ENCODE measurements at places on chromosomes 13 and 19.

GRCh38 chr19:45297674-45298073 is 25.0 kb downstream of the CKM start:
- peaks cover 2% of the 10 kb centered on the region for H3K36me3 ChIP-seq
- no peak overlapping the region for H3K4me3 ChIP-seq
- H3K4me1 ChIP-seq, result peaks cover 8% of the 10 kb centered on the region
- no peak for DNase-seq
- H3K27me3 ChIP-seq, result no peaks in the 10 kb centered on the region

- no peak overlapping the region for H3K27ac ChIP-seq
- no peaks in the 10 kb centered on the region for H3K36me3 ChIP-seq
- H3K4me1 ChIP-seq, result peaks cover 13% of the 10 kb centered on the region
- no peak for DNase-seq
- H3K27me3 ChIP-seq, result no peaks in the 10 kb centered on the region
Observed at GRCh38 chr13:44685641-44686040, 109.5 kb upstream of the TSC22D1 start.

GRCh38 chr13:73952648-73953047 is 181.6 kb downstream of the KLF12 start:
- no peak overlapping the region for H3K27ac ChIP-seq
- no peaks in the 10 kb centered on the region for H3K36me3 ChIP-seq
- no peak overlapping the region for H3K4me3 ChIP-seq
- no peak for DNase-seq

GRCh38 chr19:7864690-7865074 is 9.5 kb downstream of the PRR36 start:
- no peaks in the 10 kb centered on the region for H3K4me1 ChIP-seq
- H3K36me3 ChIP-seq, result no peaks in the 10 kb centered on the region
- H3K27me3 ChIP-seq, result no peaks in the 10 kb centered on the region
- H3K4me3 ChIP-seq, result no peak overlapping the region
- no peak overlapping the region for H3K27ac ChIP-seq

- no peak overlapping the region for H3K4me3 ChIP-seq
- H3K27me3 ChIP-seq, result no peaks in the 10 kb centered on the region
- DNase-seq, result no peak
- H3K27ac ChIP-seq, result no peak overlapping the region
- H3K4me1 ChIP-seq, result no peaks in the 10 kb centered on the region
Observed at GRCh38 chr13:80118506-80118905, 222.4 kb downstream of the SPRY2 start.

- H3K4me3 ChIP-seq, result no peak overlapping the region
- no peaks in the 10 kb centered on the region for H3K4me1 ChIP-seq
- H3K36me3 ChIP-seq, result no peaks in the 10 kb centered on the region
- peak overlapping the region; percentile 32 for H3K27ac ChIP-seq
- no peaks in the 10 kb centered on the region for H3K27me3 ChIP-seq
Observed at GRCh38 chr19:10189616-10190015, 5.1 kb downstream of the DNMT1 start.

DNA sequence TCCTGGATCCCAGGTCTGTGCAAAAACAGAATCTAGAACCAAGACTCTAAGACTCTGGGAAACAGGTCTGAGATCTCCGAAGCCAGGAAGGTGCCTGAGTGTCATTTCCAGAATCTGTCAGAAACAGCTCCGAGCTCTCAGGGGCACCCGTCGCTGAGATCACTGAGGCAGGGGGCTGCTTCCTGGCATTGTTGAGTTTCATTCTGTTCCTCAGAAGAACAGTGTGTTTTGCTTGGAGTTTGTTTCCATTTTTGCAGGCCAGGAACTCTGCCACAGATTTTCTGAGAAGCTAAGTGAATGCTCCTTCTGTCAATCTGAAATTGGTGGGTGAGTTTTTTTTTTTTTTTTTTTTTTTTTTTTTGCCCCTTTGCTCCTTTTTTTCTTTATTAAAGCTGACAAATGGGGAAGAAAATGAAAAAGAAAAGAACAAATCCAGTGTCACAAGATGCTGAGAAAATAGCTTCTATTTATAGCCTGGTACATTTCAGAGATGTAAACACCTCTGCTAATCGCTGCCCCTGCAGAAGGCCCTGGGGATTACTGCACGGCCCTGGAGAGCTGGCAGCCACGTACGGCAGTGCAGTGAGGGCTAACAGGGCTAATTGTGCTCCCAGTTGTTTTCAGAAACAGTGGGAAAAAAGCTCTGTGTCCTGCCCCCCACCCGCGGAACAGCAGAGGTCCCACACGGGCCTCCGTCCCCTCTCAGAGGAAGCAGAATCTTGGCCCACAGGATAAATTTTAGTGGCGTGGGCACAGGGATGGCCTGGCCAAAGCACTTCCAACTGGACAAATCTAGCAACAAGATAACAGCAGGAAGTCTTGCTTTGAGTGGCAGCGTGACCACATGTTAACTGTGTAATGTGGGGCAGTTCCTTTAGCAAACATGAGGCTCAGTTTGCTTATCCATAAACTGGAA is 237.6 kb upstream of the IRS2 start:
- no peaks in the 10 kb centered on the region for H3K4me1 ChIP-seq
- no peak overlapping the region for H3K27ac ChIP-seq
- no peak overlapping the region for H3K4me3 ChIP-seq
- no peaks in the 10 kb centered on the region for H3K36me3 ChIP-seq

- H3K4me3 ChIP-seq, result no peak overlapping the region
- no peak for DNase-seq
- no peaks in the 10 kb centered on the region for H3K27me3 ChIP-seq
- peaks cover 2% of the 10 kb centered on the region for H3K36me3 ChIP-seq
- peaks cover 8% of the 10 kb centered on the region for H3K4me1 ChIP-seq
Observed at GRCh38 chr19:45418802-45419201, 4.9 kb downstream of the ERCC1 start.

DNA sequence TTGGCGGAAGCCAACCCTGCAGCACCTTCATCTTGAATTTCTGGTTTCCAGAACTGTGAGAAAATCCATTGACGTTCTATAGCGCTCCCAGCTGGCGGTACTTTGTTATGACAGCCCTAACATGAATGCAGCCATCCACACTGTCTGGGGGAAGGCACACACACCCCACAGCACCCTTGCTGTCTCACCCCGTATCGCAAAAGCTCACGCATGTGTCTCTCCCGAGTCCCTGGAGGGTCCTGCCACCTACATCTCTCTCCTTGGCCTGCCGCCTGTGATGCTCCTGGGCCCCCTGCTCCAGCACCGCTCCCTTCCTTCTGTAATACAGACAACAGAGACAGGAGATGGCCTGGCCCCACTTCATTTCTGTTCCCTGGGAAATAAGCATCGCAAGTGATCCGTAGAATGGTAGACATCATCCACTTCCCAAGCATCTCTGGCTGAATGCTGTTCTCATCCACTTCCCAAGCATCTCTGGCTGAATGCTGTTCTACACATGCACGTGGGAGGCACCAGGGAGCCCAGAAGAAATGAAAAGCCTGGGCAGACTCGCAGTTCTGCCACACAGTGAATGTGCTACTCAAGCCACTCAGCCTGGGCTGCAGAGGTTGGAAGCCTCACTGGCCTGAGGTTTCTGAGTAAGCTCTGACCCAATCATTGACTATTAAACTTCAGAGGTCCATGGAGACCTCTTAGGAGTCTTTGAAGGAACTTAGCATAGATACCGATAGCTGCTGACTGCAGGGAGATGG is 29.6 kb downstream of the EPN1 start:
- no peaks in the 10 kb centered on the region for H3K27me3 ChIP-seq
- H3K36me3 ChIP-seq, result peaks cover 9% of the 10 kb centered on the region
- H3K27ac ChIP-seq, result no peak overlapping the region
- no peak for DNase-seq

GRCh38 chr13:27774169-27774568 is 18.1 kb upstream of the GSX1 start:
- no peak for DNase-seq
- H3K4me3 ChIP-seq, result no peak overlapping the region
- H3K4me1 ChIP-seq, result no peaks in the 10 kb centered on the region
- no peak overlapping the region for H3K27ac ChIP-seq
- H3K27me3 ChIP-seq, result no peaks in the 10 kb centered on the region

GRCh38 chr19:23785982-23786381 is 27.3 kb upstream of the ZNF681 start:
- H3K4me3 ChIP-seq, result no peak overlapping the region
- H3K4me1 ChIP-seq, result no peaks in the 10 kb centered on the region
- no peak for DNase-seq
- no peaks in the 10 kb centered on the region for H3K36me3 ChIP-seq
- no peak overlapping the region for H3K27ac ChIP-seq

DNA sequence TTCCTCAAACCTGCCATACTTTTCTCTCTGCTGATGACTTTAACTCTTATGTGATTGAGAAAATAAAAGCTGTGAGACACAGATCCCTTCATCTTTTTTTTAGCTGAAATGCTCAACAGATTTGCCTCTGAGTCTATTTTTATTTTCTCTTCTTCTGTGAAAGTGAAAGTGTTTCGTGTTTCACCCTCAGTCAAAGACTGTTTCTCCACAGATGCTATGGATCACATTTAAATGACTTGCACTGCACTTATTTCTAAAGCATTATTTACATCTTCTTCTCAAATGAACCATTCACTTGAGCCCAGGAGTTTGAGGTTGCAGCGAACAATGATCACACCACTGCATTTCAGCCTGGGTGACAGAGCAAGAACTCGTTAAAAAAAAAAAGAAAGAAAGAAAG is 890.1 kb upstream of the PCDH20 start:
- no peak overlapping the region for H3K27ac ChIP-seq
- H3K4me1 ChIP-seq, result no peaks in the 10 kb centered on the region
- H3K36me3 ChIP-seq, result no peaks in the 10 kb centered on the region
- no peaks in the 10 kb centered on the region for H3K27me3 ChIP-seq
- H3K4me3 ChIP-seq, result no peak overlapping the region

- H3K4me3 ChIP-seq, result no peak overlapping the region
- H3K36me3 ChIP-seq, result no peaks in the 10 kb centered on the region
- no peaks in the 10 kb centered on the region for H3K4me1 ChIP-seq
- no peak overlapping the region for H3K27ac ChIP-seq
Observed at GRCh38 chr13:40200273-40200978, 466.0 kb downstream of the FOXO1 start.

GRCh38 chr13:98280176-98280510 is 103.1 kb upstream of the RNF113B start:
- H3K27ac ChIP-seq, result peak overlapping the region; percentile 69
- H3K4me1 ChIP-seq, result peaks cover 28% of the 10 kb centered on the region
- no peak overlapping the region for H3K4me3 ChIP-seq

GRCh38 chr13:37966266-37966665 is 96.7 kb upstream of the TRPC4 start:
- H3K36me3 ChIP-seq, result no peaks in the 10 kb centered on the region
- H3K4me3 ChIP-seq, result no peak overlapping the region
- H3K27me3 ChIP-seq, result no peaks in the 10 kb centered on the region
- DNase-seq, result no peak
- no peak overlapping the region for H3K27ac ChIP-seq
- H3K4me1 ChIP-seq, result no peaks in the 10 kb centered on the region

DNA sequence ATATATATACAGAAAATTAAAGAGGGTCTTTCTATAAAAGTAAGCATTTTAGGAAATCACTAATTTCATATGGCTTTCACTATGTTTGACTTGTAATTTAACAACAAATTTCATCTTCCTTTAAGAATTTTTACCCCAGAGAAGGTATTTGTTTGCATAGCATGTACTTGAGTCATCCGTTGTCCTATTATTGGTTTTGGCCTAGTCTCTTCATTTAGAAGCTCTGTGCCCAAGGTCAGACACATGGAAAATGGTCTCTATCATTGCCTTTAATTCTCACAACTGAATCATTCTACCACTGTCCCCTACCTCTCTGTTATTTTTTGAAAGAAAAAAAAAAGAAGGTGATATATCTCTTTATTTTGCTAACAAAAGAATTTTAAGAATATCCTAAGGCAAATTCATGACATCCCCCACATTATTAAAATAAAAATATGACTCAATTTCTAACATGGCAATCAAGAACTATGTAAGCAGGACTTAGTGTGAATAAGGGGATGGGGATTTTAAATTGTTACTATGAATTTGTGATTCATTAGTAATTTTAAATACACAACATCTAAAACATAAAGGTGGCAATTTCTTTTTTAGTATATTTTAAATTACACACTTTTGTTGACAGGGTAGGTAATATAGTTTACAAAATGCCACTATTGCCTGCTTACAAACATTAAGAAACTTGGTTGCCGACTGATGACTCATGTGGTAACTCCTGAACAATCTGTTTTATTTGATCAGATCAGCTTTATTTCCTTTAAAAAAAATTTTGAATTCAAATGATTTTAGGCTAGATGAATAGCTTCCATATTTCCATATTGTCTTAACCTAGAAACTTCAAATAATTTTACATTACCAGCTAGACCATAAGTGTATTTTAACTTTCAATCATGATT is 13.9 kb downstream of the SLITRK5 start:
- no peaks in the 10 kb centered on the region for H3K27me3 ChIP-seq
- H3K4me1 ChIP-seq, result no peaks in the 10 kb centered on the region
- no peak overlapping the region for H3K4me3 ChIP-seq
- H3K27ac ChIP-seq, result no peak overlapping the region

DNA sequence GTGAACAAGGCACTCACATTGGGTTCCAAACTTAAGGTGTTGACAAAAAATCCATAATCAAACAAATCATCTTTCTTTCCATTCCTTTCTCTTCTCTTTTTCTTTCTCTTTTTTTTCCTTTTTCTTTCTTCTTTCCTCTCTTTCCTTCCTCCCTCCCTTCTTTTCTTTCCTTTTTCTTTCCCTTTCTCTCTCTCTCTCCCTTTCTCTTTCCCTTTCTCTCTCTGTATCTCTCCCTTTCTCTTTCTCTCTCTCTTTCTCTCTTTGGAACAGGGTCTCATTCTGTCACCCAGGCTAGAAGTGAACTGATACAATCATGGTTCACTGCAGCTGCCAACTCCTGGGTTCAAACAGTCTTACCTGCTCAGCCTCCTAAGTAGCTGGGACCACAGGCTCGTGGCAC is 12.5 kb downstream of the C19orf18 start:
- H3K36me3 ChIP-seq, result no peaks in the 10 kb centered on the region
- no peaks in the 10 kb centered on the region for H3K27me3 ChIP-seq
- H3K4me3 ChIP-seq, result no peak overlapping the region
- DNase-seq, result no peak
- H3K4me1 ChIP-seq, result no peaks in the 10 kb centered on the region

DNA sequence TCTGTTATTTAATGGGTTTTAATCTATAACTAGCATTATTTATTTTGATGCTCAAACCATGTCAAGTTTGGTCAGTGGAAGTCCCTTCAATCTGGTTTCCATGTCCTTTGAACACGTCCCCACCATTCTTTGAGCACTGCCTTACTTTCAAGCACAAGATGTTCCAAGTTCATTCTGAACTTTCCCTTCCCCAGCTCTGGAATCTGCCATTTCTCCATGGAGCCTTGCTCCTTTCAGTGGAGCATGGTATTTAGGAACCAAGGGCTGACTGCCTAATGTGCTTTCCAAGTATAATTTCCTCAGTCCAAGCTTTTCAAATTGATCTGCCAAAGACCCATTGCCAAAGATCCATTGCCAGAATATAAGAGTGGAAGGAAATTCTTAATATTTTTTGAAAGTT is 1.1 kb upstream of the ZNF546 start:
- peaks cover 2% of the 10 kb centered on the region for H3K36me3 ChIP-seq
- peak overlapping the region; percentile 11 for H3K4me3 ChIP-seq
- H3K27ac ChIP-seq, result no peak overlapping the region
- DNase-seq, result no peak
- no peaks in the 10 kb centered on the region for H3K27me3 ChIP-seq

- no peak for DNase-seq
- H3K27ac ChIP-seq, result peak overlapping the region; percentile 25
- no peak overlapping the region for H3K4me3 ChIP-seq
- no peaks in the 10 kb centered on the region for H3K27me3 ChIP-seq
- H3K36me3 ChIP-seq, result no peaks in the 10 kb centered on the region
Observed at GRCh38 chr13:29877456-29878078, 27.1 kb upstream of the UBL3 start.

- no peak for DNase-seq
- peaks cover 50% of the 10 kb centered on the region for H3K4me1 ChIP-seq
- H3K4me3 ChIP-seq, result peak overlapping the region; percentile 76
- peaks cover 5% of the 10 kb centered on the region for H3K36me3 ChIP-seq
- no peaks in the 10 kb centered on the region for H3K27me3 ChIP-seq
- H3K27ac ChIP-seq, result peak overlapping the region; percentile 99
Observed at GRCh38 chr13:41061914-41062837, 867 bp downstream of the WBP4 start.
